Renal pelvis (tissue), 12 donors: ENCODE measurements at places on chromosomes 7 and 10. TPM values are rescaled to one million over a fixed set of nuclear protein-coding genes. Genes with fewer than 3 reads are reported as not detected.

- no peak for DNase-seq
Observed at GRCh38 chr10:122673269-122673668, 26.4 kb downstream of the C10orf120 start.

DNA sequence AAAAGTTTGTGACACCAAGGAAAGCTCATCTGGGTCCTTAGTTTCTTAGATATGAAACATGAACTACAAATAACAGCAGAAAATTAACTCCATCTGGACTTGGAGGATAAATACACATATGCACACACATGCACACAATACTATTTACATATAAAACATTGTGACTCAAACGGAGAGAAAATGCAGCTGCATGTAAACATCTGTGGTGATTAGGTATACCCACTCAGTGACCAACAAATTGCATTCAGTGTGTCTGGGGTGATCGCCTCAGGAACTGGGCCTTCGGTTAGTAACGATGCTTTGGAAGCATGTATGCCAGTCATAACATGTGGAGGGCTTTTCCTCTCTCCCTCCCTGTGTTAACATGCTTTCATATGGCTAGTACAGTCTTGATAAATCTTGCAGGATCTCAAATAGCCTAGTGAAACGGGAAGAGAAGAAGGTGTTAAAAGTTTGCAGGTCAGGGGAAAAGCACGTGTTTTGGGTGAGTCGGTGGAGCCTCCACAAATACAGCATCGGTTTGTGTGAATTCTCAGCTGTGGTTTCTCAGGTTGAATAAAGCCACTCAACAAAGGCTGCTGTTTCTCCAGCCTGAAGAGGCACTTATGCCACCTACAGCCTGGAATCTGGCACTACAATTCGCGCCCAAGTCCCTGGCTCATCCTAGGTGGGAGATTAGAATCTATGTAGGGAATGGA is 8.7 kb upstream of the GLRX3 start:
- DNase-seq = peak; percentile 72

- no peak for DNase-seq
Observed at GRCh38 chr7:150322114-150322832, 882 bp upstream of the LRRC61 start.

- DNase-seq = no peak
Observed at GRCh38 chr10:34601691-34602090, 213.4 kb downstream of the PARD3 start.

CADPS2 gene
- 48.4 TPM for polyA plus RNA-seq

GRCh38 chr10:28564905-28565304 is 32.0 kb downstream of the WAC start:
- DNase-seq = no peak

ELFN1 gene
- polyA plus RNA-seq = 18.1 TPM

GRCh38 chr7:130136579-130137167 is 66.3 kb downstream of the KLHDC10 start:
- DNase-seq = no peak

GRCh38 chr7:78311181-78311580 is 512.6 kb downstream of the PHTF2 start:
- no peak for DNase-seq

AVPI1 gene
- 4.3 TPM for polyA plus RNA-seq

HOXA4 gene
- 21.4 TPM for polyA plus RNA-seq

CAMK1D gene
- 11.8 TPM for polyA plus RNA-seq

GRCh38 chr7:23418046-23418445 is 52.2 kb downstream of the IGF2BP3 start:
- no peak for DNase-seq

- no peak for DNase-seq
Observed at GRCh38 chr10:104342941-104343411, 4.7 kb upstream of the ITPRIP start.

ADAM22 gene
- polyA plus RNA-seq = 14.0 TPM

DNA sequence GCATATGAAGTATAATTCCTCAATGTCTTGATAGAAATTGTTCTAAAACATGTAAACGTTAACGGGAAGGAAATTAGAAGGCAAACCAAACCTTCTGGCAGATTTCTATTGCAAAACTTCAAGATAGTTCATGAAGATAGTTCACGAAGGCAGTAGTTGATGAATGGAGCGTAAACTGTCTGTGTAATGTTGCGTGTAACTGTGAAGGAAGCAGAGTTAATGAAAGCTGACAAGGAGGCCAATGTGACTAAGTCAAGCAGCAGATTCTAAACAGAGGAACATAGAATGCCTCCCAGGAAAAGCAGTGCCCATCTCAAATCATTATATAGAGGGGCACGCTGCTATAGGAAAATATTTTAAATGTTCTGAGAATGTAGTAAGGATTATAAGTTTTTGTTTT is 659.7 kb upstream of the IGFBP3 start:
- no peak for DNase-seq

- peak; percentile 62 for DNase-seq
Observed at GRCh38 chr10:86203162-86203905, 163.3 kb downstream of the GRID1 start.

DNA sequence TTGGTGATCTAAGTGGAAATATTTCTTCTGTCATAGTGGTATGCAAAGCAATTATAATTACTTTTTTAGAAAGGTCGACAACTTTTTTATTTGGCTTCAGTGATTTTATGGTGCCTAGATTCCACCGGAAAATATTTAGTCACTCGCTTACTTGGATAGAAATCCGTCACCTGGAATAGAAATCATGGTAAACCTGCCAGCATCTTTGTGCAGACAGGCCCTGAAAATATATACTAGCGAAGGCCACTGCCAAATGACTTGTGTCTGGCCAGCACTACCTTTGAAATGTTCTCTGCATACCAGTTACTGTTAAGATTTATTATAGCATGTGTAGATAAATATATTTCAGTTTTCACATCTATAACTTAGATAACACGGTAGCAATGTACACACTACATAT is 226.4 kb downstream of the AGMO start:
- DNase-seq = no peak

GRCh38 chr10:70742537-70743429 is 42.4 kb downstream of the TBATA start:
- peak; percentile 76 for DNase-seq

- no peak for DNase-seq
Observed at GRCh38 chr10:86707505-86707904, 39.2 kb downstream of the LDB3 start.

CACNB2 gene
- 2.4 TPM for polyA plus RNA-seq

- DNase-seq = no peak
Observed at GRCh38 chr10:3064423-3064822, 2.9 kb upstream of the PFKP start.

GRCh38 chr10:29446327-29446726 is 157.5 kb downstream of the LYZL1 start:
- no peak for DNase-seq

DNA sequence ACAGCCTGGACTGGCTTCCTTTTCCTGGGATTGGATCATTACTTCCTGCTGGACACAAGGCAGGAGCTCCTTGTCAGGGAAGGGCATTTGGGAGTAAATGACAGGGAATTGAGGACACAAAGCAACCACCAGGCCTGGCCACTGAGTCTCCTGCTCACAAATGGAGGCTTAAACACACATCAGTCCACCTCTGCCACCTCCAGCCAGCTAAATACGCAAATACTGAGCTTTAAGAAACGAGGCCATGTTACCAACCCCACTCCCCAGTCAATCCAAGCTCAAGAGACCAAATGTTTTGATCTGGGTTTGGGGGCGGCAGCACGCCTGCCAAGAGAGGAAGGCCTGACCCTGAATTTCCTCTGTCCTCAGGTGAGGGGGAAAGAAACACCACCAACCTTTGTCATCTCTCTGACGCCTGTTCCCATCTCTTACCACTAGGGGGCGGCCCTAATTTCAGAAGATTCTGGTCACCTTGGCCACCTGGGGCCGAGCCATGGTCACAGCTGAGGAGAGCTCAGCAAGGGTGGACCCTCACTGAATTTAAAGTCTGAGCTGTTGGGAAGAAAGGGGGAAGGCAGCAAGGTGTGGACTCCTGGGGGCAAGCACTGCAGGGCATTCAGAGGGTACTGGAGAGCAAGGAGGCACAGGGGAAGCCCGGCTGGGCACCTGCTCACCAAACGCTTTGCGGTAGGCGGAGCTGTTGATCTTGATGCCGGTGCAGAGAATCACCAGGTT is 16.5 kb downstream of the AIFM2 start:
- DNase-seq = peak; percentile 44

ZNF853 gene
- polyA plus RNA-seq = 19.7 TPM

SEMA4G gene
- polyA plus RNA-seq = 49.8 TPM

TSPAN33 gene
- polyA plus RNA-seq = 76.2 TPM

GRCh38 chr7:4655311-4655710 is 26.8 kb upstream of the FOXK1 start:
- DNase-seq = no peak

GATA3 gene
- 118 TPM for polyA plus RNA-seq

NEURL1 gene
- polyA plus RNA-seq = 2.3 TPM

CDH23 gene
- 0.83 TPM for polyA plus RNA-seq

- no peak for DNase-seq
Observed at GRCh38 chr7:47806701-47807103, 141.6 kb downstream of the PKD1L1 start.

OR2A1 gene
- 1.2 TPM for polyA plus RNA-seq

DNA sequence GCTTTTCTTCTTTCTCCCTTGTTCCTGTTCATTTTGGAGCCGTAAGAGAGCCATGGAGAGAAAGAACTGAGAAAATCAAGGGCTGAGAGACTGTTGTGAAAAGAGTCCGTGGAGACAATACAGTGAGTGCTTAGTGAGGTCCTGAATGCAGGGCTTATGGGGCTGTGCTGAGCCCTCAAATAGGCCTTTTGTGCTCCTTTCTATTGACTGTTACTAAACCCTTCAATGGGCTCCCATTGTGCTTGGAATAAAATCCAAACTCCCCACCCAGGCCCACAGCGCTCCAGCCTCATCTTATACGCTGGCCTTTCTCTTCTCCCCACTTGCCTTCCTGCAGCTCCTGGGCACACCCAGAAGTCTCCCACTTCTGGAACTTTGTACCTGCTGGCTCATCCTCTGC is 243.1 kb upstream of the HABP2 start:
- no peak for DNase-seq

CAV1 gene
- polyA plus RNA-seq = 26.0 TPM

GRCh38 chr7:1516586-1517251 is 12.5 kb upstream of the INTS1 start:
- DNase-seq = no peak

GDF10 gene
- polyA plus RNA-seq = 2.3 TPM

DNA sequence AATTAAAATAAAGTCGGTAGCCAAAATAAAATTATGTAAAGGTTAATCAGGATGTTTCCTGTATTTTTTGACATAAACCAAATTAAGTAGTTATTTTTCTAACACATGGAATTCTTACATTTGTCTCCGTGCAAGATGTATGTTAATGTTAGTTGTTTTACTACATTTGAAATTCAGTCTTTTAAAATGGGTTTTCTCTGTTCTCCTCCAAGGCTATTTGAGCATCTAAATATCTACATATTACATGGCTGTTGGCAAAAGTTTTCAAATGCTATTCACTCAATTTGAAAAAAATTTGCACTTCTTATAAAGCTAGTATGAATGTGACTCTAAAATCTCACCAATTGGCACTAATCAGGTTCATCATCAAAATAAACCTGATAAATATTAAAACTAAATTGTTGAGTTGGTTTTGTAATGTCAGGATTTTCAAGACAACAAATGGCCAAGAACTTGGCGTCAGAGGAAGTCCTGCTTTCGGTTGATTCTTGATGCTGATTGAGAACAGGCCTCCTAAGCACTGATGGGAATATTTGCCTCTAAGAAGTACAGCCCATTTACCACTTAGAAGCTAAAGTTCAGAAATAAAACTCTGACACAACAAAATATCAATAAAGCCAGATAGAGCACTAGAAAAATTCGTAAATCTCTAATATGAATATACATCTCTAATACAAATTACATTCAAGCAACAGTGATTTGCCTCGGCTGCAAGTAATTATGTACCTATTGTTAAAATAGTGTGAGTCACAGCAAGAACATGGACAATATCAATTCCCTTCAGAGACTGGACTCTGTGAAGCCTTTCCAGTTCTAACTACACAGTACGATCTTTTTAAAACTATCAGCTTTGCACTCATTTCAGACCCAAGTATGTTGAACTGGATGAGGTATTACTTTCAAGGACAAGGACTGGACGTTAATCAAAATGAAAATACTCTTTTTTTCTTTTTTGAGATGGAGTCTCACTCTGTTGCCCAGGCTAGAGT is 733.1 kb upstream of the C7orf33 start:
- DNase-seq = no peak

BNIP3 gene
- 81.7 TPM for polyA plus RNA-seq

GRCh38 chr7:127290801-127291361 is 38.1 kb upstream of the GRM8 start:
- no peak for DNase-seq

DNA sequence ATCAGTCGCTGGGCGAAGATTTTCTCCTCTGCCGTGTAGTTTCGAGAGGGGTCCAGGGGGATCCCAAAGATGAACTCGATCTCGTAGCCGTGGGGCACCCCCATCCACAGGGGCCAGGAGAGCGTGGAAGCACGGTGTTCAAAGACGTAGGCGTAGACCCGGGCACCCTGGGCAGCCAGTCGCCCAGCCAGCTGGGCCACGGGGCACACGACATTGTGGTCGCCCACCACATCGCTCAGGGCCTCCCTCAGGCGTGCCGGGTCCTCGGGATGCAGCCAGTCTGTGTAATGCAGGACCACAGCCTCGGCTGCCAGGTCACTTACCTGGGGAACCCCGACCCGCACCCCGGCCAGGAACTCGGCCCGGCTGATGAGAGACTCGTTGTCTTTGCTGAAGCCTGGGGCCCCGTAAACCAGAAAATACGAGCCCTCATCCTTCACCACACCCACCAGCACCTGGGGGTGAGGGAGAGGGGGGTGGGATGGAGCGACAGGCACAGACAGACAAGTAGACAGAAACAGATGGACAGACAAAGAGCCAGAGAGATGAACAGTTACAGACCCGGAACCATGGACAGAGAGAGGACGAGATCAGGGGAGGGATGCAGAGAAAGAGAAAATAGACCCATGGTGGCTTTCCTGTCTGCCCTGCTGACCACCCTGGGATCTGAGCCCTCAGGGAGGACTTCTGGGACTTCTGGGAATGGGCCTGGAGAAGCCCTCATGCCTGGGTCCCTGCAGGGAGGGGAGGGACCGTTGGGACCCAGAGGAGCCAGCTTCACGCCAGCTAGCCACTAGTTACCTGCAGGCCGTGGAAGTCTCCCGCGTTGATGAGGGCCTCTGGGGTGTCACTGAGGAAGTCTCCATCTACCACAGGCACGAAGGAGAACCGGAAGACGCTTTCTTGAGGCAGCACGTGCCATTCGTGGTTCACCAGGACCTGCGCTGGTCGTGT is 3.0 kb downstream of the ACHE start:
- DNase-seq = no peak

DLG5 gene
- polyA plus RNA-seq = 44.6 TPM

CDHR3 gene
- polyA plus RNA-seq = 6.6 TPM

DNA sequence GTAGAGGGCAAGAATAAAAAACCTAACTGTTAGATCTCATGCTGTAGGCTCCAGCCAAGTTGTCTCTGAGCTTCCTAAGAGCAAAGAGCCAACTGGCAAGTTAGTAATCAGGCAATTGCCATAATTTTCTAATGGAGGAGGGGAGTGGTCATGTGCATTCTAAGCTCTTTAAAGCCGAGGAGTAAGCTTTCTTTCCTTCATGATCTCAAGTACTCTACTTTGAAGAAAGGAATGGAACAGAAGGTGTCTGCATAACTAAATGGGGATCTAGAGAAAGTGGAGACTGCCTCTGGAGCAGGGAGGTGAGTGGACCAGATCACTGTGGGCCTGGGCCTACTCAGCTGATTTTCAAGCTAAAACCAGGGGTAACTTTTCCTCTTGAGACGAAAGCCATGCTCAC is 37.7 kb upstream of the TOMM7 start:
- DNase-seq = no peak

NANOS1 gene
- polyA plus RNA-seq = 2.5 TPM

GRCh38 chr10:14163377-14164086 is 167.2 kb downstream of the FRMD4A start:
- DNase-seq = no peak

CABCOCO1 gene
- 3.4 TPM for polyA plus RNA-seq

- DNase-seq = peak; percentile 87
Observed at GRCh38 chr10:25125201-25125611, 49.6 kb upstream of the GPR158 start.
